ENCODE measurements at places on chromosomes 7 and 10.

DNA sequence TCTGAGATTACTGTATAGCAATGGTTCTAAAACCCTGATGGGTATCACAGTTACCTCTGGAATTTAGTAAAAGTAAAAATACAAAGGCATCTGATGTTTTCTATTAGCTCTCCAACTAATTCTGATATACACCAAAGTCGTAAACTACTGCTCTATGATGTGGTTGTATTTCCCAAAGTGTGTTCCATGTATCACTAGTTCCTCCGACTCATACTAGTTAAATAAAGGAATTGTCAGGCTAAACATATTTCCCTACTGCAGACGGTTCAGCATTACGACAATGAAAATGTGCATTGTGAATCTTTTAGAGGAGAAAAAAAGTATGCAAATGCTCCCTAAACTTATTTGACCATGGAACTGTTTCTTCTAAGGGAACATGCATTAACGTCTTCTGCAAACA lies 38.9 kb downstream of the ZNF365 start:
- DNase-seq = no peak

GRCh38 chr10:126519185-126519584 lies 130.9 kb upstream of the ADAM12 start:
- DNase-seq = no peak

- no peak for DNase-seq
Observed at GRCh38 chr10:24494777-24495176, 228.9 kb downstream of the ARHGAP21 start.

DNA sequence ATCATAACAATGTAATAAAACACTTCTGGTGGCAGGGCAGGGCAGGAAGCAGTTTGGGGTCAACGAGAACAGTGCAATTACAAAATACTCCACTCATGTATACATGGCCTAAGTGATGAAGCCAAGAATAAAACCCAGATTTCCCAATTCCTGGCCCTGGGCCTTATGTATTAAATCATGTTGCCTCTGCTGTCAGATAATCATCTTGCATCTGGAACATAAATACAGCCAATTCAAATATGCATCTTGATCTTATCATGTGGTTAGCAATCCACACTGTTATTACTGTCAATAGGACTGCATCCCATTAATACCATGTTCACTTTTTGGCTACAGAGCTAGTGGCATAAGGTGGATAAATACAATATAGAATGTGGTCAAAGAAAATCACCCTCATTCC lies 186.5 kb upstream of the SLC25A13 start:
- no peak for DNase-seq

- DNase-seq = no peak
Observed at GRCh38 chr10:12549297-12549696, 199.9 kb downstream of the CAMK1D start.

DNA sequence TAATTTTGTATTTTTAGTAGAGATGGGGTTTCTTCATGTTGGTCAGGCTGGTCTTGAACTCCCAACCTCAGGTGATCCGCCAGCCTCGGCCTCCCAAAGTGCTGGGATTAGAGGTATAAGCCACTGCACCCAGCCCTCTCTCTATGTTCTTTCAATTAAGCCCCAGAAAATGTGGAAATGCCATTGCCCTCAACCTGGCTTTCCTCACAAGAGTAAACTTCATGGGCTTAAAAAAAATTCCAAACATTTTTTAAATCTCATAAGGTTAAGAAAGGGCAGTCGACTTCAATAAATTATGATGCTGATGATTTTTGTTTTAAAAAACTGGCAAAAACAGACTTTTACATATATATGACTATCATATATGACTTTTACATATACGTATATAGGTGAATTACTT lies 107.6 kb downstream of the TES start:
- no peak for DNase-seq

GRCh38 chr10:90738885-90739284 lies 119.0 kb downstream of the HTR7 start:
- no peak for DNase-seq

GRCh38 chr10:52172581-52172980 lies 141.5 kb upstream of the DKK1 start:
- no peak for DNase-seq

DNA sequence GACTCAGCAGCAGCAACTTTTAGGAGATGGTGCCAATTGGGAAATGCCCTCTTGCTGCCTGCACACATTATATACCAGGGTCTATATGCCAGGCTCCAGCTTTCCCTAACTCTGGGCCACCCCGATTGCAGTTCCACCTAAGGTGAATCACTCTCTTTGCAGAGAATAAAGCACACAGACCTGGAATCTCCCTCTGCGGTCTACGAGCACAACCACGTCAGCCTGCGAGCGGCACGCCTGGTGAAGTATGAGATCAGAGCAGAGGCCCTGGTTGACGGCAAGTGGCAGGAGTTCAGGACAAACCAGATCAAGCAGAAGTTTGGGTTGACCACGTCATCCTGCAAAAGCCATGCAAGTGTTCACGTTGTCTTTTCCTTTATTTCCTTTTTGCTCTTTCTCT lies 38.2 kb upstream of the PLEKHA1 start:
- no peak for DNase-seq

GRCh38 chr10:101611096-101611905 lies 23.2 kb downstream of the DPCD start:
- DNase-seq = no peak

- no peak for DNase-seq
Observed at GRCh38 chr10:29860166-29860565, 199.2 kb downstream of the JCAD start.

- DNase-seq = no peak
Observed at GRCh38 chr7:157318015-157318706, 18.6 kb upstream of the DNAJB6 start.

All from chondrocyte (in vitro differentiated cells).